ENCODE measurements at places on chromosomes 1 and 21. TPM values are rescaled to one million over a fixed set of nuclear protein-coding genes. Genes with fewer than 3 reads are reported as not detected.

GRCh38 chr1:9597361-9598315 lies 8.9 kb downstream of the TMEM201 start:
- no peak for DNase-seq

TRIM62 gene
- 0.79 TPM for total RNA-seq

DNA sequence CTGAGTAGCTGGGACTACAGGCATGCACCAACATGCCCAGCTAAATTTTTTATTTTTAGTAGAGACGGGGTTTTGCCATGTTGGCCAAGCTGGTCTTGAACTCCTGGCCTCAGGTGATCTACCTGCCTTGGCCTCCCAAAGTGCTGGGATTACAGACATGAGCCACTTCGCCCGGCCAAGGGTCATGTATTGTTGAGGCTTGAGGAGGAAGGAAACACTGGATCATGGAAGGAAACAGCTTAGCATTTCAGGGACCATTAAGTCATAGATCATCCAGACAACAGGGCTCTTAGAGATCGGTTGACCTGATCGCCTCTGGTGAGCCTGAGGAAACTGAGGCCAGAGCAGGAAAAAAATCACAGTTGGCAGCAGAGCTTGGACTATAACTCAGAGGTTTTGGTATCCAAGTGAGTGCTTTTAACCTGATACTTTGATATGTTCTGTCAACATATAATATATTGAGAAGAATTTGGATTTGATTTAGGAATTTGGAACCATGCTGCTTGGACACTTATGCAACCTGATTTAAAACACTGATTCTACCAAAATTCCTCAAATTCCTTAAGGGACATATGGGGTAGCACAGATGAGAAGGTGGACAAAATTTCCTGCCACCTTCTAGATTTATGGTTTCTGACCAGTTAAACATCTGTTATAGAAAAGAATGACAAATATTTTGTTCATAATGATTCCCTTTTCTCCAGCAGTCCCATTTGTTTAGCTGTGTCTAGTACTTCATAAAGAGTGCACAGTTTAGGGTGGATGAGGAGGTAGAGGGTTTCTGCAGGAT lies 13.1 kb upstream of the BMP8A start:
- no peak for DNase-seq

EXTL1 gene
- total RNA-seq: not detected

DNA sequence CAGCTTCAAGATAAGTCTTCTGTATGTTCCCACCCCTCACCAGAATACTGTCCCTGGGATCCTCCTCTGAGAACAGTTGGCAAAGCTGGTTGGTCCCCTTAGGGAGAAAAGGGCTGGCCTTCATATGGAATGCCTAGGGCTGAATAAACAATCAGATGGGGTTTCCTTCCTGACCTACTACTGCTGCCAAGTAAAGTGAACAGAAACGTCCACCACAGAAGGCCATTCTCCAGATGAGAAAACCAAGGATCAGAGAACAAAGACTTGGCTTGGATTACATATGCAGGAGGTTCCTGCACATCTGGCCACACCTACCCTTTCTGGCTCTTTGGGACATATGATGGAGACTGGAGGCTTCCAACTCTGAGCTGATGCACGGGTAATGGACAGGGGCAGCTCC lies 194.5 kb downstream of the HIVEP3 start:
- no peak for DNase-seq

AQP10 gene
- 0.13 TPM for total RNA-seq

Measured in bronchial epithelial cell (primary cell).